SK-N-SH (cell line): ENCODE measurements at places on chromosomes 7 and 10. TPM values are rescaled to one million over a fixed set of nuclear protein-coding genes. Genes with fewer than 3 reads are reported as not detected.

Gene GNGT1
- 0.15 TPM in 1 of 2 replicates, not detected in the other for polyA plus RNA-seq

Gene AGR3
- not detected in 2 replicates for polyA plus RNA-seq

Gene PRPS1L1
- polyA plus RNA-seq, result not detected in 2 replicates

Gene NKX1-2
- polyA plus RNA-seq, result not detected in 2 replicates

Gene TUBB8
- 0.06 and 0.13 TPM in 2 replicates for polyA plus RNA-seq

Gene LRMDA
- 0.37 and 0.95 TPM in 2 replicates for polyA plus RNA-seq

Gene PTPN20
- polyA plus RNA-seq, result 0.36 and 0.70 TPM in 2 replicates

Gene RBM17
- 32.6 and 34.2 TPM in 2 replicates for polyA plus RNA-seq

Gene CFAP69
- polyA plus RNA-seq, result 2.3 and 2.8 TPM in 2 replicates

Gene CLCN1
- 0.10 and 0.12 TPM in 2 replicates for polyA plus RNA-seq

Gene HOXA10
- polyA plus RNA-seq, result not detected in 2 replicates

Gene CCDC186
- 1.3 and 1.6 TPM in 2 replicates for polyA plus RNA-seq

Gene ARMS2
- polyA plus RNA-seq, result not detected in 2 replicates

Gene INHBA
- 81.0 and 110 TPM in 2 replicates for polyA plus RNA-seq

Gene ITGB8
- 0.62 and 0.99 TPM in 2 replicates for polyA plus RNA-seq

Gene NUTM2E
- 0.05 and 0.19 TPM in 2 replicates for polyA plus RNA-seq

Gene NPFFR1
- polyA plus RNA-seq, result not detected in 2 replicates

Gene NUTM2A
- polyA plus RNA-seq, result 0.38 and 0.42 TPM in 2 replicates

Gene ADAMTS14
- polyA plus RNA-seq, result 1.1 and 1.2 TPM in 2 replicates

Gene PNLIP
- polyA plus RNA-seq, result not detected in 2 replicates

Gene SMO
- 34.5 and 37.0 TPM in 2 replicates for polyA plus RNA-seq

Gene ARMC3
- polyA plus RNA-seq, result not detected in 2 replicates

Gene RADIL
- 3.5 and 4.3 TPM in 2 replicates for polyA plus RNA-seq

Gene C10orf53
- polyA plus RNA-seq, result 0.03 TPM in 1 of 2 replicates, not detected in the other

Gene CPN1
- polyA plus RNA-seq, result not detected in 2 replicates

Gene TMEM196
- polyA plus RNA-seq, result not detected in 2 replicates

Gene NXPH1
- polyA plus RNA-seq, result not detected in 2 replicates

Gene FAM180A
- polyA plus RNA-seq, result 0.08 and 0.10 TPM in 2 replicates

Gene TBX20
- polyA plus RNA-seq, result 1.0 and 1.5 TPM in 2 replicates

Gene OR9A2
- not detected in 2 replicates for polyA plus RNA-seq

Gene CALML3
- polyA plus RNA-seq, result not detected in 2 replicates
